Upper lobe of right lung (tissue), 1 donor: ENCODE measurements at places on chromosomes 11 and 22. TPM values are rescaled to one million over a fixed set of nuclear protein-coding genes. Genes with fewer than 3 reads are reported as not detected.

Gene APOA5
- total RNA-seq = not detected

Gene ART5
- total RNA-seq = 1.2 TPM

Gene PTPN5
- 0.81 TPM for total RNA-seq

Gene MB
- 2.2 TPM for total RNA-seq

Gene SORL1
- total RNA-seq = 48.3 TPM

DNA sequence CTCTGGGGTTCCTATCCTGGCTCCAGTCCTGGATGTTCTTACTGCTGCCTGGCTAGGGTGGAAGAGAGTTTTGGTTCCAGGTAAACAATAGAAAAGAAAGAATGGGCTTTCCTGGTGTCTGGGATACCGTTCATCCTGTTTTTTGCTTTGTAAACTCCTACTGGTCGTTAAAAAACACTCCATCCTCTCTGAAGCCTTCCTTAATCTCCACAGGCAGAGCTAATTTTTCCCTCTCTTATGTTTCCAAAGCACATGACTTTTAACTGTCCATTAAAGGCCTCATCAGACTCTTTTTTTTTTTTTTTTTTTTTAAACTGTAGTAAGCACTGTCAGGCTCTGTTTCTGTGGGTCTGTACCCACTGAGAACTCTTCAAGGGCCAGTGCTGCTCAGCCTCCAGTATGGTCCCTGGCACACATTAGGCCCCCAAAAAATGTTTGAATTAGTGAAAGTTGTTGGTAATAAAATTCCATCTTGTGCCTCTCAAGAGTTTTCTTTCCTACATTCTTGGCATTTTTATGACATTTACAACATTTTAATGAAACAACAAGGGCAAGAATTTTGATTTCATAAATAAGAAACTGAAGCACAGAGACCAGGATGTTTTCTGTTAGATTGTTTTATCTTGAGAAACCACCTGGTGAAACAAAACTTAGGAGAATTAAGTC lies 104.2 kb downstream of the TEAD1 start:
- H3K4me3 ChIP-seq = no peak overlapping the region
- no peaks in the 10 kb centered on the region for H3K36me3 ChIP-seq
- no peak overlapping the region for H3K27ac ChIP-seq

DNA sequence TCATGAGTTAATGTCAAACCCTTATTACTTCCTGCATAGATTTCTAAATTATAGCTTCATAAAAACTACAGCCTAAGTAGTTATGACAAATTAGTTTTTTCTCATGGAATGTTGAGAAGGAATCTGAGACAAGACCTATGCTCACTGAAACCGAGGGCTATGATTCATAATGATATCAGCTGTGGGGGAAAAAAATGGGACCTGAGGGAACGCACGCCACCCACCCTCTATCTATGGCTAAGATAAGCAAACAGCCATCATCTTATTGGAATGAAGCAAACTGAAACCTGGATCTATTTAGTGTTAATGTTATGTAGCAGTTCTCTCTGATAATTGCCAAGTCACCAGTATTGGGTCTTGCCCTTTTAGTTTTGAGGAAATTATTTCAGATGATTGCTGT lies 906.9 kb upstream of the RAG2 start:
- no peaks in the 10 kb centered on the region for H3K27me3 ChIP-seq
- H3K27ac ChIP-seq = no peak overlapping the region
- no peaks in the 10 kb centered on the region for H3K4me1 ChIP-seq
- DNase-seq = no peak

DNA sequence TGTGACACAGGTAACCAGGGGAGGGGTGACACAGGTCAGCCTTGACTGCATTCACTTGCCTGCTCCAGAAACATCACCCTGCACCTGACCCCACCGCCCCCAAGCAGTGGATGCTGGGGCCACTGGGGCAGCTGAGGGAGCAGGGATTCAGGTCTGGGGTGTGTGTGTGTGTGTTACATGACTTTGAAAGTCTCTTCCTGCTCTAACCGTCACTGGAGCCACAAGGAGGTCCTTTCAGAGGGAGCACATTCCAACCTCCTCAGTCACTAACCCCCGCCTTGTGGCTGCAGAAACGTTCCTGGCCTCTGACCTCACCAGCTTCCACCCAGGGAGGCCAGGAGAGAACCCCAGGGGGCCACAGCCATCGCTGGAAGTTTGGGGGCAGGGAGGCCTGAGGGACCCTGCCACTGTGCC lies 2.9 kb upstream of the FOSL1 start:
- H3K4me3 ChIP-seq = no peak overlapping the region
- no peak for DNase-seq
- H3K4me1 ChIP-seq = peaks cover 18% of the 10 kb centered on the region
- H3K27ac ChIP-seq = no peak overlapping the region
- H3K36me3 ChIP-seq = no peaks in the 10 kb centered on the region
- no peaks in the 10 kb centered on the region for H3K27me3 ChIP-seq

DNA sequence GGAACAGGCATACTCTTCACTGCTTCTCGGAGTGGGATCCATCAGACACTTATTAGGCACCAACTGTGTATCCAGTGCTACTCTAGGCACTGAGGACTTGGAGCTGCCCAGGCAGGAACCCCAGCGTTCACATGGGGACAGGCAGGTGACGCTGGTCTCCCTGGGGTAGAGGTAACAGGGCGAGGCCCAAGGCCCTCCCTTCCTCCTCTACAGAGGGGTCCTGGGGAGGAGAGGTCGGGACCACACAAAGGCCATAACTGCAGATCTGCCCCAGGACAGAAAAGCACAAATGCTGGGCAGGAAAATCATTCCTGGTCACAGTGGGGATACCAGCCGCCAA lies 262.2 kb downstream of the BRD1 start:
- H3K27ac ChIP-seq = no peak overlapping the region
- no peak for DNase-seq
- no peaks in the 10 kb centered on the region for H3K4me1 ChIP-seq
- no peaks in the 10 kb centered on the region for H3K27me3 ChIP-seq
- H3K36me3 ChIP-seq = no peaks in the 10 kb centered on the region

GRCh38 chr11:130868721-130869390 lies 47.4 kb downstream of the SNX19 start:
- H3K4me3 ChIP-seq = no peak overlapping the region
- no peaks in the 10 kb centered on the region for H3K27me3 ChIP-seq
- H3K36me3 ChIP-seq = peaks cover 21% of the 10 kb centered on the region
- no peak for DNase-seq

DNA sequence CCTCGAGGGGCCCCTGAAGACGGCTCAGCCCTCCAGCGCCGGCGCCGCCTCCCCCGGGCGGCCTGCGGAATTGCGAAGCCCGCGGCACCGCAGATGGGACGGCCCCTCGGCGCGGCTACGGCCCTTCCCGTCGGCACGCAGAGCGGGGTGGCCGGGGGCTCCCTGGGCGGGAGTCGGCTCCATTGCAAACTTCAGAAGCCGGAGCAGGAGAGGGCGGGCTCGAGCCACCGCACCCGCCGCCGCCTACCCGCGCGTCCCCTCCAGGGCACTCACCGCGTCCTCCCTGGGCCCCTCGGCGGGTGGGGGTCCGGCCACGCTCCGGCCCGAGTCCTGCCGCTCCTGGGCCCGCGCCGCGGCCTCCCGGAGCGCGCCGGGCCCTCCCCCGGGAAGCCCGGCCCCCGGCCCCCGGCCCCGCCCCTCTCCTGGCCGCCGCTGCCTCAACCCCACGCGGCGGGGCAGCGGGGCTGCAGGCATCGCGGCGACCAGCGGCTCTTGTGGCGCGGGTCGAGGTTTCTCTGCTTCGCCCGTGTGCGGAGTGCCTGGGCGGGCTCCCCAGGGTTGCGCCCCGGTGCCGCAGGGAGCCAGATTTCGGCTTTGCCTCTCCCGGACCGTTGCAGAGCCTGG lies at the start of gene PACSIN3:
PACSIN3 (minus strand) TSS at position 359 of the 624 bp plus-strand sequence. CDS start 3,707 bp downstream, outside the sequence.
- H3K36me3 ChIP-seq = no peaks in the 10 kb centered on the region
- peaks cover 37% of the 10 kb centered on the region for H3K4me1 ChIP-seq
- peak within 1 kb of the TSS; percentile 82 for H3K27ac ChIP-seq
- peak; percentile 83 for DNase-seq
- H3K4me3 ChIP-seq = peak within 1 kb of the TSS; percentile 77

DNA sequence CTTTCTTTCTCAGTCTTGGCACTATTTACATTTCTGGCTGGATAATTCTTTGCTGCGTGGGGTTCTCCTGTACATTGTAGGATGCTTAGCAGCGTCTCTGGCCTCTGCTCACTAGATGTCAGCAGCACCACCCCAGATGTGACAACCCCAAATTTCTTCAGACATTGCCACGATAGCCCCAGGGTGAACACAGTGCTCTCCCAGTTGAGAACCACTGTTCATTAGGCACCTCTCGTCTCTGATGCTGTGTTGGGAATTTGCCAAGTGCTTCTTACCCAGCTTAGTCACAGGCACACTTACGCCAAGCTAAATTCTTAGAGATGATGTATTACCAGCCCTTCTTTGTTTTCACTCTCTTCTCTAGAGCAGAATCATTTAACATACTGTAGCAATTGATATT lies 9.4 kb downstream of the TRIM6 start:
- H3K36me3 ChIP-seq = no peaks in the 10 kb centered on the region
- no peak for DNase-seq
- no peak overlapping the region for H3K4me3 ChIP-seq
- no peaks in the 10 kb centered on the region for H3K4me1 ChIP-seq
- no peak overlapping the region for H3K27ac ChIP-seq

GRCh38 chr22:38788021-38788816 lies 5.7 kb downstream of the DNAL4 start:
- peaks cover 9% of the 10 kb centered on the region for H3K36me3 ChIP-seq
- peak overlapping the region; percentile 70 for H3K27ac ChIP-seq
- H3K4me3 ChIP-seq = no peak overlapping the region
- H3K27me3 ChIP-seq = no peaks in the 10 kb centered on the region
- no peak for DNase-seq
- peaks cover 20% of the 10 kb centered on the region for H3K4me1 ChIP-seq

DNA sequence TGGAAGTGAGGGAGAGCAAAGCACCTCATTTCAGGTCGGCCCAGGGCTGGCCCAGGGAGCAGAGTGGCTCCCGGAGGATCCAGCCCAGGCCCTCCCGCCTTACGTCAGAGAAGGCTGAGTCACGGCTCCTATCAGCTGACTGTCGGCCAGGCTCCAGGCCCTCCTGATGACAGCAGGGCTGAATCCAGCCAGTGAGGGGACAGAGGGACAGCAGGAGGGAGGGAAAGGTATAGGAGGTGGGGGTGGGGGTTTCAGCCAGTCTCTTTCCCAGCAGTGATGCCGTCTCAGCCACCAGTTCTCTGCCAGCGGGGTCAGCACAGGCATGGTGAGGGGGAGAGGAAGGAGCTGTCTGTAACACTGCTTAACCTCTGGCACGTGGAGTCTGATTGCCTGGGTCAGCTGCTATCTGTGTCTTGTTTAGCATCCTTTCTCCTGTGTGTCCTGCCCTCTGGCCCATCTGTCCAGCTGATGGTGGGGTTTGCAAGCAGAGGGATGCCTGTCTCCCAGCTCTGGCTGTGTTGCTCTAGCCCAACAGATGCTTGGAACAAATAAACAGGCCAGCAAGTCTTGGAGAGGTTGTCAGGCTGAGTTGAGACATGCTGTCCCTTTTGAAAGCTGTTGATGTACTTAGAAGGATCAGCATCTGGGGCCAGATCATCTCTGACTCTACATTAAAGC lies 74.0 kb downstream of the ADAMTS15 start:
- no peaks in the 10 kb centered on the region for H3K36me3 ChIP-seq
- DNase-seq = peak; percentile 88
- no peaks in the 10 kb centered on the region for H3K27me3 ChIP-seq
- H3K27ac ChIP-seq = peak overlapping the region; percentile 80

GRCh38 chr11:16912692-16913111 lies 101.5 kb downstream of the PLEKHA7 start:
- H3K36me3 ChIP-seq = no peaks in the 10 kb centered on the region
- no peaks in the 10 kb centered on the region for H3K27me3 ChIP-seq
- H3K4me1 ChIP-seq = no peaks in the 10 kb centered on the region
- no peak overlapping the region for H3K4me3 ChIP-seq
- no peak overlapping the region for H3K27ac ChIP-seq

- H3K4me1 ChIP-seq = no peaks in the 10 kb centered on the region
- no peaks in the 10 kb centered on the region for H3K27me3 ChIP-seq
- H3K4me3 ChIP-seq = no peak overlapping the region
- no peak for DNase-seq
These were observed 16.7 kb downstream of the DEAF1 start for GRCh38 chr11:678297-678696.

GRCh38 chr22:46907241-46908215 lies 145.1 kb downstream of the TBC1D22A start:
- H3K4me3 ChIP-seq = no peak overlapping the region
- H3K36me3 ChIP-seq = peaks cover 14% of the 10 kb centered on the region
- no peaks in the 10 kb centered on the region for H3K27me3 ChIP-seq
- no peaks in the 10 kb centered on the region for H3K4me1 ChIP-seq
- H3K27ac ChIP-seq = no peak overlapping the region

DNA sequence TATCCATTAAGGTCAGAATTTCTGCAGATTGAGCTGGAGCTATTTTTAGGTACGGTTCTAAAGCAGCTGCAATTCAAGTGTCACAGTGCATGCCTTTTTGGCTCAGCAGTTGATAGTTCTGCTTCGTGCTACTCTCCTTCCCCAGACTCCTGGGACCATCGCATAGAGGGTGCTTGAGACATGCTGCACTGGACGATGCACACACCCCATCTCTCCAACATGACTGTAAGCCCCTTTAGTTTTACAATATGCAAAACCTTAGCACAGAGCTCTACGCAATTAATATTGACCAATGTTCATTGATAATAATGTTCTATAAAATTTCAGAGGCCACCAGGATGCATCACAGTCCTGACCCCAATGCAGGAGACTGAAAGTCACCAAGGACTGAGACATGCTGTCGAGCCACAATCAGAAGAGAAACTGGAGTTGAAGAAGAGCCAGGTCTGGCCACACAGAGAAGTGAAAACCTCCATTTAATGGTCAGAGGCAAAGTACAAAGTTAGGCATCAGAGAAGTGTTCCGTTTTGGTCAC lies 120.9 kb upstream of the ZC3H12C start:
- H3K27me3 ChIP-seq = no peaks in the 10 kb centered on the region
- H3K27ac ChIP-seq = no peak overlapping the region
- H3K4me1 ChIP-seq = peaks cover 15% of the 10 kb centered on the region

DNA sequence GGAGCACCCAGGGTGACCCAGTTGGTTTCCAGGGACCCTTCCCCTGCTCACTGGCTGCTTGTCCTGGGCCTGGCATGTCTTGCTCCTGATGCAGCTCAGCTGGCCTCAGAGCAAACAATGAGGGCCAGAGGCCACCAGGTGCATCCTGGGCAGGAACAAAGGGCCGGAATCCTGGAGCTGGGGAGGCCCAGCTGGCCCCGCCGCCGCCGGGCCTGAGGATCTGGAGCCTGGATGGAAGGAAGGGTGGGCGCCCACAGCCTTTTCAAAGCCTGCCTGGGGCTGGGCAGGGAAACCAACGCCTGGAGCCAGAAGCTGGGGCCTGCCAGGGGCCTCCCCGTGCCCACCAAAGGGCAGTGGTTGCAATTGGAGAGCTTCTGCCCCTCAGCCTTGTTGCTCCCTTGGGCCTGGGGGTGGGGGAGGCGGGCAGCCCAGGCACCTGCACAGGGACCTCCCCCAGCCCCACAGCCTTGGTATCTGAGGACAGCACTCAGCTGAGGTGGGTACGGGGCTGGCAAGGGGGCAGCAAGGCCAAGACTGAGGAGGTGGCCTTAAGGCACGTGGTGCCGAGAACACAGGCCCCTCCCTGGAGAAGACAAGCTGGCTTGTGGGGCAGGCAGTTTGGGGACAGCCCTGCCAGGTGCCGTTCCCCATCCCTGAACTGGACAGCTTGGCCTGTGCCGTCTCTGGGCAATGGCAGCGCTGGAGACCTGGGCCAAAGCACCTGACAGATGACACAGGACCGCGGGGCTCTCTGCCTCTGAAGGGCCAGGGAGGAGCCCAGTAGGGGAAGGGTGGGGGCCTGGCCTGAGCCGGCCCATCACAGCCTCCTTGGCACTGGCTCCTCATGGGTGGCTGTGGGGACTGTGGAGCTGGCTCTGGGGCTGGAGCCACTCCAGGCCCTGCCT lies 7.1 kb upstream of the ADORA2A start:
- H3K4me3 ChIP-seq = no peak overlapping the region
- H3K27me3 ChIP-seq = no peaks in the 10 kb centered on the region
- H3K27ac ChIP-seq = no peak overlapping the region
- peaks cover 27% of the 10 kb centered on the region for H3K4me1 ChIP-seq
- no peak for DNase-seq
